ENCODE measurements at places on chromosomes 11 and 22. TPM values are rescaled to one million over a fixed set of nuclear protein-coding genes. Genes with fewer than 3 reads are reported as not detected.

The TTC12 gene
- total RNA-seq, result 7.5 TPM

The SULT4A1 gene
- total RNA-seq, result not detected

The FAT3 gene
- total RNA-seq, result 0.92 TPM

The ANO9 gene
- total RNA-seq, result 0.46 TPM

The OR52E2 gene
- total RNA-seq, result not detected
